AG10803 (cell line): ENCODE measurements at places on chromosomes 6 and 20.

DNA sequence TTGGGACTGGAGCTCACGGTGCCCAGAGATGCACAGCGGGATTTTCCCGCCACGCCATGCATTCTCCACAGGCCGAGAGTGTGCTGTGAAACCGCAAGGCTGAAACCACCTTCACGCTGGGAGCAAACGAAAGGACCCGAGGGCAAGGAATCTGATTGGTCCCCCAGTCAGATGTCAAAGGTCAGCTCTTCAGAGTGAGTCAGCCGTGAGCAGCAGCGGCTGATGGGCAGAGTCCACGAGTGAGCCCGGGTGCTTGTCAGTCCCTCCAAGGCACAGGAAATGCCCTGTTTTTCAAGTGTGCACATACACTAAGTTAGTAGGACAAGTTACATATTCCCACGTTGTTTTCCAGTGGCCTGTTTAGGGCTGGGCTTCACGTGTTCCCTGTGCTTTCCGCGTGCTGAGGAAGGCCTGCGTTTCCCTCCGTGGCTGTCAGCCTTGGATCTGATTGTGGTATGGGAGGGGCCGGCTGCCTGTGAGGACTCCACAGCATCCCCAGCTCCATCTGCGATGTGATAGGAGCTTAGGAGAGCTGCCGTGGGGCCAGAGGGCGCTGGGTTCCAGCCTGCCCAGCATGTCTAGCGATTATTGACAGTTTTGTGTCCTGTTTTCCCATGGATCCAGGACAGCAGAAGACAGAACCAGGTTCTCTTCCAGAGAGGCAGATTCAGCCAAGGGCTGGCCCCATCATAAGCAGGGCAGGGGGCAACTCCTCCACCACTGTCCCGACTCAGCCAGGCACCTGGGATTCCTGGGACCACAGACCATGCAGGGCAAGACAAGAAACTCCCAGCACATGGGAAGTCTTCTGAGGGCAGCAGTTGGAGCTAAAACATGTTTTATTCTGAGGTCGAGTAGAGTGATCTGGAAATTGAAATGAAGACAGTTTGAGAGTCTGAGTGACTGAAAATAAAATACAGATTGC is 38.2 kb upstream of the FRMD1 start:
- DNase-seq, result no peak

DNA sequence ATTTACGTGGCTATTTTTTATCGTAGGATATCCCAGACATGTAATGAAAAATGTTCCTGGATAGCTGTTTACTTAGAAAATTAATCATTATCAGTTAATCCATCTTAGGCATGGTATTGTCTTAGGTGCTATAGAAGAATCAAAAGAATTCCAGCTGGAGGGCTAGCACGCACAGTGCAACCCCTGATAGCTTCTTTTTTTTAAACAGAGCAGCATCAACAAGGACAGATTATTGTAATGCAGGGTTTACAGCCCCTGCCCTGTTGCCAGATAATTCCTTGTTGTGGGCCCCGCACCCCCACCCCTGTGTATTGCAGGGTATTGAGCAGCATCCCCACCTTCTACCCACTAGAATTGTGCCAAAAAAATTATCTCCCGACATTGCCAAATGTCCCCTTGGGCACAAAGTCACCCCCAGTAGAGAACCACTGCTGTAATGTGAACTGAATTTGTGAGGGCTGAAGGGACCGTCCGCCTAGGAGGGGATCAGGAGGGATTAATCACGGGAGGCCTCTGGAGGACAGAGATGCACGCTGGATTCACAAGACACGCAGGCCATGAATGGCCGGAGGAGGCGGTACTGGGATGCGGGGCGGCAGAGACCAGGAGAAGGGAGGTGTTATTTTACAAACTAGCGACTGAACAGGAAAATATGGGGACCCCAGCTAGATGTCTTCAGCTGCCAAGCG is 174.6 kb downstream of the ZDHHC14 start:
- no peak for DNase-seq

DNA sequence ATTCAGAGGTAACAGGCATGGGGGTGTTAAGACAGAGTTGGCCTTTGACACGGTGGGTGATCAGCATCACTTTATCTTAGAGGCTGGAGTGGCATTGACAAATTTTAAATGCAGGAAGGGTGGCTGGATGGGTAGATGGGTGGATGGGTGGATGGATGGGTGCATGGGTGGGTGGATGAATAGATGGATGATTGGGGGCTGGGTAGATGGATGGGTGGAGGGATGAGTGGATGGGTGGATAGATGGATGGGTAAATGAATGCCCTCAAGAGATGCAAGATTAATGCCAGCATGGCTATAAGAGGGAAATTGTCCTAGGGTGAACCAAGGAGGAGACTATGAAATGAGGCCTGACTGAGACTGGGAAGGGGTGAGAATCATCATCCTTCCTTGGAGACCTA is 18.4 kb downstream of the ITPR3 start:
- no peak for DNase-seq

DNA sequence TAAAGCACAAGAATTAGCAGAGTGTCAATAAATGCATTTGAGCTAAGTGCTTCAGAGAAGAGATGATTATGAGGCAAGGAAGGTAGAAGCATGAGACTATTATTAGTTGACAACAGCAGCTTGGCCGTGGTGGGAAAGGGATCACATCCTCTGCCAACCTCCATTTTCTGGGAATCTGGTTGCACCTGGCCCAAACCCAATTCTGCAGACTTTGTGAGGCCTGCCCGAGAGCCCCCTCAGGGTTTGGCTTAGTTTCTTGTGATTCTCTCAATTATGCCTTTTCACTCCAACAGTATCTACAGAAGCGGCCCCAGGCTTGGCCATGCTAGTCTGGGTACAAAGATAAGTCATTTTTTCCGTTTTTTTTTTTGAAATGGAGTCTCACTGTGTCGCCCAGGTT is 111.0 kb upstream of the B3GAT2 start:
- DNase-seq, result no peak

- DNase-seq, result no peak
These were observed 113.7 kb upstream of the DTNBP1 start for GRCh38 chr6:15776458-15776980.

GRCh38 chr20:15030826-15031225 is 693.4 kb upstream of the FLRT3 start:
- no peak for DNase-seq

DNA sequence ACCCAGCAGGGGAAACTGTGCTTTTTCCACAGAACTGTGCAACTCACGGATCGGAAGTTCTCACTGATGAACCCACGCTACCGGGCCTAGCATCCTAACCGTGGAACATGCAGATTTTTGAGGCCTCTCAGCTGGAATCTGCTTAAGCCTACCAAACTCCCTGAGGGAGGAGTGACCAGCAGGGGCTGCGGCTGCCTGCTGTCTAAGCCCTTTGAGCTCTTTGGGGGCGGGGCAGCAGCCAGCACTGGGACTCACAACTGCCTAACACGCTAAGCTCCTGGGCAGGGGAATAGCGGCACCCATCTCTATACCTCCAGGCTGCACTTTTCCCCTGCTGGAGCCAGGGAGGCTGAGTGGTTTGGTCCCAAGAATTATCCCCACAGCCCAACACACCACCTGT is 20.4 kb upstream of the METTL24 start:
- no peak for DNase-seq

DNA sequence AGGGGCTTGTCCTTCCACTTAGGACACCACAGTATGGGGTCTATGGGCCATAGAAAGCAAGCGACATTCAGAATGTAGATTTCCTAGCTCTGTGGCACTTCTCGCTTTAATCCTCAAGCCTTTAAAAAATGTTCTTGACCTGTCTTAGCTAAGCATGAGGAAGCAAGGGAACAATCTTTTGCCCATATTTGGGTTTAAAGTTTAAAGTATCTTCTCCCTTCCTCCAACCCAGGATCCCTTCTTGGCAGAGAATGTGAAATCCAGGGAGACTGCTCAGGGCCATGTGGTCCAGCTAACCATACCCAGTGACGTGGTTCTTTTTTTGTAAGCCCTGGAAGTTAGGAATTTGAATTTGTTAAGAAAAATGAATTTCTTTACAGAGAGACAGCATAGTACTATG is 289.9 kb downstream of the BTBD9 start:
- DNase-seq, result peak; percentile 91

DNA sequence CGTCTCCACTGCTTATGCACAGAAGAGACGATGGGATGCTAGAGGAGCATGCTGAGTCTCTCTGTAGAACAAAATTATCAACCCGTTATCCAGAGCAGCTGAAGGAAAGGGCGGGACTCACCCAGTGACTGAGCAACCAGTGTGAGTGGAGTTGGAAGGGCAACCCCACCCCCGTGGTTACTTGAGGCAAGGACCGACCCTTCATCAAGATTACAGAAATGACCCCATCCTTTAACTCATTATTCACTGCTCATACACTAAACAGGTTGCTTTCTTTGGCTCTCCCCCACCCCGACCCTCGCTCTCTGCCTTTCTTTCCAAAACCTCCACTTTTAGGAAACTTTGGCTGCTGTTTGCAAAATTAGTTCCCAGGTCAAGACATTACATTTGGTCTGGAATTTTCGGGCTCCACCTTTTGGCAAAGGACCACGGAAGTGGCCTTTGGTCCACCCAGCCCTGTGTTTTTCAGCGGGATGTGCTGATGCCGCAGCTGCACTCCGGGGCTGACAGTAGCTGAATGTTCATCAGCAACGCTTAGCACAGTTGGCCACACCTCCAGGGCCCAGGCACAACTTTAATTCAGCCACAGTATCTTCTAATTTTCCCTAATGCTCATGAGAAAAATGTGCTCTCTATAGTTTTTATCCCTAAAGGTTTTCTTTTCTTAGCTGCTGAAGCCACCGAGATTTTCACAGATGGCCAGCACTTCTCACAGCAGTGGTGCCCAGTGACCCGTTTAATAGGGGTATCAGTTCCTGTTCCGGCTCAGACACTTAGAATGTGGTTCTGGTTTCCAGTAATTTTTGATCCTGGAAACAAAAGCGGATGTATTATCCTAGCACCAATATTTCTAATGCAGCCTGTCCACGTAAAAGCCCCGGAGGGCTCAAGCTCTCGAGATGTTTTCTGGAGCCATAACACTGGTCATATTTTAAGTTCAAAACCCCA is 103.6 kb upstream of the NXT1 start:
- DNase-seq, result no peak

DNA sequence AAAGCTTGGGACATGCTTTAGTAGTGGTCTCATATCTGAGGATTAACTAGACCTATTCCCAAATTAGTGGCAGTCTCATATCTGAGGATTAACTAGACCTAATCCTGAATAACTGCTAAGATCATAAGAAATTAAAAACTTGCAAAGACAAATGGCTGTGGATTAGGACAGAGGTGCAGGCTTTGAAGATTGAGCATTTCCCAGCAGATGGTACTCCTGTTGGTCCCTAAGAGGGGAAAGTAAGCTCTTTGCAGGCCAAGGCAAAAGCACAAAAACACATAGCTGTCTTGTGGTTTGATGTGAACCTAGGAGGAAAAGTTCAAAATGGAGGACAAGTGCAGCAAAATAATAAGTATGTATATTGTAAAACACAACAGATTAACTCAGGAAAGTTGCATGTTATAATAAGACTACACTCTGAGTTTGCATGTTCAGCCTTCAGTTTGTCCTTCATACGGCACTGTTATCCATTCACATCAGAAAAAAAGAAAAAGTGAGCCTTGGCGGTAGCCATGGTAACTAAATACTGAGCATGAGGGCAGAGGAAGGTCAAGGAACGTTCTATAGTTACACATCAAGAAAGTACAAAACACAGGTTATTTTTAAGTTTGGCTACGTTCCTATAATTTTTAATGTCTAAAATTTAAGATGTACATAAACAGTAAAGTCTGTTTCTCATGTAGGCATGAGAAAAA is 62.8 kb downstream of the FILIP1 start:
- no peak for DNase-seq

- peak; percentile 62 for DNase-seq
These were observed 268.1 kb downstream of the UST start for GRCh38 chr6:149014631-149015534.

- DNase-seq, result no peak
These were observed 43.5 kb downstream of the OR2B6 start for GRCh38 chr6:28000351-28001045.

- no peak for DNase-seq
These were observed 55.3 kb upstream of the ADTRP start for GRCh38 chr6:11833626-11834592.

DNA sequence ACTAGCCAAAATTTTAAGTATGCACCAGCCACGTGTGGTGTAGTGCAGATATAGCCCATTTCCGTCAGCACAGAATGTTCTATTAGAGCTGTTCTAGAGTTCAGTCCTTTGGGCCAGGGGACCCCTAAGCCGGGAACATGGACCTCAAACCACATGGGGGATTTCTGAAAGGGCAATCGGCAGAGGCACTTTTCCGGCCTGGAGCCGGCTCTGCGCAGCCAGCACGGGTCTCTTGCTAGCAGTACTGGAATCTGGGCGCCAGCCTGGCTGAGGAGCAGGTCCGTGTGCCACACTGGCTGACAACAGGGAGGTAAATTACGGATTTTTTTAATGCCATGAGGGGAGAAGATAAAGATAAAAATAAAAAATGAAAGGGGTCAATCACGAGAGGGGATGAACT is 120.5 kb downstream of the SULF2 start:
- DNase-seq, result no peak

DNA sequence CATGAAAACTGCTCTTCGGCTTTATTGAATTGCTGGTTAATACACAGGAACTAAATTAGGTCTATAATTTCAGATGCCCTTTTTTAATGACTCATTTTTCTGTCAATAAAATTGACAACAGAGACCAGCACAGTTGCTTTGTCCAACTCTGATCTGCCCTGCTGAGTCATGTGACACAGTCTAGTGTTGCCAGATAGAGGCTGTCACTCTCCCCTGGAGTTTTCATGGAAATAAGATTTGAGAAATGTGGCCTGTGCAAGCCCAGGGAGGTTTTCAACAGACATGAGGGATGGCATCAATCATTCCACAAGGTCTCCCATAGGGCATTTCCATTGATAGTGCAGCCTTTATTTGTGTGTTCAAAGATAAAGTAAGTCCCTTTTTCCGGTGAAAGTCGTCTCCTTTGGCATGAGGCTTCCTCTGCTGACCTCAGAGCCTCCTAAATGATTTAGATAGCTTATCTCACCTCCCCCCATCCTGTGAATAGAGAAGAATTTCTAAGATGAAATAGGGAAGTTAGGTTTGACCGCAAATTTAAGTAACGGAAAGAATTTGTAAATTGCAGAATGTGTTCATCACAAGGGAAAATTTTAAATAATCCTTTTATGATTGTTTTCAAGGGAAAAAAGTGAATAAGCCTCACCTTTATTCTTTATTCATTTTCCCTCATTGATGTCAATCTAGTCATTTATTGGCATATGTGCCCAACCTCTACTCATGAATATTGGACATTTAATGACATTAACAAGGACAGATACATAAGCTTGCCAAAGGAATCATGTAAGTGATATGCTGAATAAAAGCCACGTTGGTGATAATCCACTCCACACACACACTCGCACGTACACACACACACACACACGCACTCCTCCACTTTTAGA is 277.7 kb downstream of the ADGB start:
- no peak for DNase-seq

DNA sequence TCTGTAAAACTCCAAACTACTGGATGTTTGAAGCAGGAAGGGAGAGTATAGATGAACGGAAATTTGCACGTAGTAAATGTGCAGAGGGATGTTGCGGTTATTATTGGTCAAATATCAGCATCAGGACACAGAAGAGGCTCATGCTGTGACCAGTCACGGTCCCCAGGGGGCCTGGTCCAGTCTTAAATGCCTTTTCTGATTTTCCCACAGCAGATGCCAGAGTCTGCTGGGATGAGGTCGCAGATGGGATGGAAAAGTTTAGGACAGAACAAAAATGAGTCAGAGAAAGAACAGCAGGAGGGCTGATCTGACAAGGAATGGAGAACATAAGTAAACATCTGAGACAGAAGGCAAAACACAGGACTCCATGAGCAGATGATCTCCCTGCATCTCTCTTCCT is 11.7 kb upstream of the SIRPG start:
- peak; percentile 16 for DNase-seq
